Stimulated activated CD4-positive, alpha-beta T cell treated with anti-CD3 and anti-CD28 coated beads, TNF-alpha, amount 100 ng/mL, for 1 hour (primary cell): ENCODE measurements at places on chromosomes 2 and 18.

- DNase-seq, result no peak
These were observed 116.4 kb downstream of the QPCT start for GRCh38 chr2:37460896-37461229.

- DNase-seq, result no peak
These were observed 62.9 kb downstream of the POMC start for GRCh38 chr2:25105336-25106085.

- no peak for DNase-seq
These were observed 584.0 kb upstream of the CHAC2 start for GRCh38 chr2:53183581-53183980.

GRCh38 chr2:107259408-107260195 lies 373.6 kb upstream of the ST6GAL2 start:
- no peak for DNase-seq

DNA sequence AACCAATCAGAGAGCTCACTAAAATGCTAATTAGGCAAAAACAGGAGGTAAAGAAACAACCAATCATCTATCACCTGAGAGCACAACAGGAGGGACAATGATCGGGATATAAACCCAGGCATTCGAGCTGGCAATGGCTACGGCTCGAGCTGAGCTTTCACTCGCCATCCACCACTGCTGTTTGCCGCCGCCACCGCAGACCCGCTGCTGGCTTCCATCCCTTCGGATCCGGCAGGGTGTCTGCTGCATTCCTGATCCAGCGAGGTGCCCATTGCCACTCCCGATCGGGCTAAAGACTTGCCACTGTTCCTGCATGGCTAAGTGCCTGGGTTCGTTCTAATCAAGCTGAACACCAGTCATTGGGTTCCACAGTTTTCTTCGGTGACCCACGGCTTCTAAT lies 236.7 kb upstream of the DLGAP1 start:
- no peak for DNase-seq

DNA sequence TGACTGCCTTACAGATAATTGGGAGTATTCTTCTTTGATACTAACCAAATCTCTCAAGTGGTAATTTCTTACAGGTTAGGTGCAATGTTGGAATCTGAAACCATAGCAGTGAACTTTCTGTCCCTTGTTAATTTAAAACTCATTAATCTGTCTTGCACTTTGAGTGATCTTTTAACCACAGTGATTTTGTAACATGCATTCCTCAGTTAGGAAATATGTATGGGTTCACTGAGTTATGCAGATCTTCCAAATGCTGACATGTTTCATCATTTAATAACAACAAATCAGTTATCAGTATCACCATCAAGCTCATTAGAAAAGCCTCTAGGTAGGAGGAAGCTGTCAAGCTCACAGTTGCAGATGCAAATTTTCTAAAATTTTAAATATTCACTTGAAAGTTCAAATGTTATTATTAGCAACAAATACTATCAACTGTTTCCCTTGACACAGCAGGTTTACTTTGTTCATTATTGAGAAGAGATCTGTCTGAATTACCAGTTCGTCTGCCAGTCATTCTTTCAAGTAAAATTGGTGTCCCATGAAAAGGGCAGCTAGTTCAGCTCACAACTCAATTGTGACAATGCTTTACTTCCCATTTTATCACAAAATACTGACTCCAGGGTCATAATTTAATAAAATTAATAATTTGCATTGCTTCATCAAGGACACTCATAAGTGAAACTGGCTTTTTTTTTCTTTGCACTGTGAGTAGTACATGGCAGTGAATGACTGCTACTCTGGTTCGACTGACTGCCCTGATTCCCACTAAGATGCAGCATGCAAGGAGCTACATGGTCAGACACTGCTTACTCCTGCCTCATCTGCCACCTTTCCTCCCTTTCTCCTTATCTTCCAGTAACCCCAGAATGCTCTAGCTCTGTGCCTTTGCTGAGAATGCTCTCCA lies 31.6 kb downstream of the SUCLG1 start:
- no peak for DNase-seq

GRCh38 chr2:7943446-7943845 lies 738.4 kb upstream of the ID2 start:
- DNase-seq, result no peak

DNA sequence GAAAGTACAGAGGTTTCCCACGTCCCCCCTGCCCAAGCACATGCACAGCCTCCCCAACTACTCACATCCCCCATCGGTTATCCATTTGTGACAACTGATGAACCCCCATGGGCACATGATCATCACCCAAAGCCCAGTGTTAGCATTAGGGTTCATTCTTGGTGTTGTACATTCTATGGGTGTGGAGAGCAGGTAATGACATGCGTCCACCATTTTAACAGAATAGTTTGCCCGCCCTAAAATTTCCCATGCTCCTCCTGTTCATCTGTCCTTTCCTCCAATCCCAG lies 74.3 kb downstream of the LONRF2 start:
- DNase-seq, result no peak
